ENCODE measurements at places on chromosomes 12 and 14.

GRCh38 chr14:105486163-105486973, at the start of gene CRIP1:
Gene CRIP1 (plus strand): TSS chr14:105486886. CDS start chr14:105487260, 374 bp downstream.
- DNase-seq = peak; percentile 14

DNA sequence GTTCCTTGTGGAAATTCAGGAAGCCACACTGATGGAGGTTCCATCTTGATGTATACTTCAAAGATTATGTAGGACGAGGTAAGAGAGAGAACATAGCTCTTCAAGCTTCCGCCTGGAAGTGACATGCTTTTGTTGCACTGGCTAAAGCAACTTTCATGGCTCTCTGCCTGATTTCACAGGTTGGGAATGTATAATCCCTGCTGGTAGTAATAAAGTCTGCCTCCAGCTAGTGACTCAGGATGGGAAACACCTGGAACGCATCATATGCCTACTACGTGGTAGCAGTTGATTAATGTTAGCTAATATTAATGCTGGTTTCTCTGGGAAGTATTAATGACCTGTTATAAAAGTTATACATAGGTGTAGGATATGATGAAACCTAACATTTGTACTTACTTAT, 71.1 kb downstream of the PELI2 start:
- DNase-seq = no peak

- DNase-seq = no peak
These were observed 84.6 kb downstream of the ARL6IP4 start for GRCh38 chr12:123064885-123065619.

GRCh38 chr12:24198070-24198469, 248.6 kb upstream of the SOX5 start:
- no peak for DNase-seq

- DNase-seq = no peak
These were observed 1.4 kb upstream of the RAB5B start for GRCh38 chr12:55972456-55972855.

DNA sequence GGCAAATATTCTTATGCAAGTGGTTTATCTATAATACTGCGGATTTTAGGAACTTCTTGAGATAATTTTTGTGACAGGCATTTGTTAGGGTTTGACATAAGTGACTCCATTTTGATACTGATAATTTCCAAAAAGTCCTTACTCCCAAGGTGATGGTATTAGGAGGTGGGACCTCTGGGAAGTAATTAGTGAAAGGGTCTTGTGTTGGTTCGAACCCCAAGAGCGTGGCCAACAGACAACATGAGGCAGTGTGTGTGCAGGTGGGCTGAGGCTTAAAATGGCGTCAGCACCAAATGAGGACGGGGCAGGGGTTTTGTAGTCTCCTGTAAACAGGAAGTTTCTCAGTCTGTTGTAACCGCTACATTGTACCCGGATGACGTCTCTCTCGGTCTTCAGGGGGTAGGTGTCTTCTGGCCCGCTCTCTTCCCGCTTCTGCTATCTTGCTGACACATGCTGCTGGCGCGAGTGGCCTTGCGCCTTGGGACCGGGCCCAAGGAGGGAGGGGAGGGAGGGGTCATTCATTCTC, 1.7 kb upstream of the C12orf43 start:
- no peak for DNase-seq

DNA sequence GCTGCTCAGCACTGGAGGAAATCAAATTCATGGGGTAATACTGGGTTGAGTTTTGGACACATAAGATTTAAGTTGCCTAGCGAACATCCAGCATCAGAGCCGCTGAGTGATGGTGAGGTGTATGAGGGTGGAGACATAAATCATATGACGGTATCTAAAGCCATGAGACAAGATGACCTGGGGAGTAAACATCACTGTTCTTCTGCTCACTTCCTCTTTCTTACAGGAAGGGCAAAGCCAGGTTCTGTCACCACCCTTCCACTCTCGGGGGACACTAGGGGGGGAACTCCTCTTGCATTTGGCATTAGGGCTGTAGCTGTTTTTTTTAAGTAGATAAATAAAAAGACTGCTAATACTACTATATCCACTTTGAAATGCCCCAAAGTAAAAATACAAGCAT, 24.0 kb downstream of the PRDM4 start:
- DNase-seq = no peak

DNA sequence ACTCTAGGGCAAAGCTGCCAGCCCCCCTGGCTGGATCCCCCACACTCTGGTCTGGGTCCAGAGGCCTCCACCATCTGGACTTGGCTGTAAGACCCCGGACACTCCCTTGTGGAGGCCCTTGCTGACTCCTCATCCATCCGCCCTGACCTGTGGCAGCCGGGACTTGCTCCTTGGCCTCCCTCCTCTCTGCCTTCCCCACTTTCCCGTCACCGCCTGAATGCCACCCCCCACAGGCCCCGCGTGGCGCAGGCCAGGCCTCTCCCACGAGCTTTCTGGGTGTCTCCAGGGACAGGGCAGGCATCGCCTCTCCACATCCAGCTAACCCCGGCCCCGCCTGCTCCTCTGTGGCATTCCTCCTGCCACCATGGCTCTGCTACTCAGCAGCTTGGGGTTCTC, 14.1 kb downstream of the JAG2 start:
- no peak for DNase-seq

DNA sequence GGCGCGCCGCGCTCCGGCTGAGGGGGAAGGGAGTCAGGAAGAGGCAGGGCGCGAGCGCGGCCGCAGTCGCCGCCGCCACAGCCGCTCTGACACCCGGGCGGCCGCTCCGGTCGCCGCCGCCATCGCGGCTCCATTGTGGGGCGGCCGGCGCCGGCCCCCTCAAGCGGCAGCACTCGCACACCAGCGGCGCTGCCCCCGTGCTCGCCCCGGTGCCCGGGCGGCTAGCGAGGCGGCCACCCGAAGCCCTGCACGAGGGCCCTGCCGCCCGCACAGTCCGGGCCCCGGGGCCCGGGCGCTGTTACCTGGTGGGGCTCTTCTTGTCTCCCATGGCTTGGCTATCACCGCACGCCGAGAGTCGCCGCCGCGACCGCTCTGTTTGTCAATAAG, 202 bp downstream of the YAF2 start:
- no peak for DNase-seq

GRCh38 chr12:47797441-47797840, 22.3 kb downstream of the HDAC7 start:
- DNase-seq = no peak

DNA sequence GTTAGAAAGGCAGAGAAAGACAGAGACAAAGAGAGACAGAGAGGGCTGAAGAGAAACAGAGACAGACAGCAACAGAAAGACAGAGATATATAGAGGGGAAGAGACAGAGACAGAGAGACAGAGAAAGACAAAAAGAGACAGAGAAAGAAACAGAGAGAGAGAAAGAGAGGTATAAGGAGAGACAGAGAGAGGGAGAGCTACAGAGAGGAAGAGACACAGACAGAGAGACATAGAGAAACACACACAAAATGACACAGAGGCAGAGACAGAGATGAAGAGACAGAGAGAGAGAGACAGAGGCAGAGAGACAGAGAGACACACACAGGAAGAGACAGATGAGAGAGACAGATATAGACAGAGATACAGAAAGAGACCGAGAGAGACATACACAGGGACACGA, 168.6 kb downstream of the TMEM121 start:
- DNase-seq = no peak

DNA sequence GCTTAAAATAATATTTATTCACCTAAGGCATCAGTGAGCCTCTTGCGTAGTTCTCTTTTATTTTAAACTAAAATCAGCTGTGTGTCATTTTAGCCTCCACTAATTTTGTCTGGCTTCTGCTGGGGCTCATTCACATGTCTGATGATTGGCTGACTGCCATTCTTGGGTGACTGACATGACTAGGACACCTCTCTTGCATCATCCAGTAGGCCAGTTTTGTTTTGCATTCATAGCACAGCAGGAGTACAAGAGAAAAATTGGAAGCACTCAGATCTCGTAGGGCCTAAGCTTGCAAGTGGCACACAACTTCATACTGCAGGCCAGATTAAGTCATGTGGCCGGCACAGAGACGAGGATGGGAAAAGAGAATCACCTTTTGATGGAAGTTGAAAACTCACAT, 1226.5 kb downstream of the GALC start:
- no peak for DNase-seq

- DNase-seq = no peak
These were observed 33.8 kb upstream of the PTGDR start for GRCh38 chr14:52233693-52234092.

GRCh38 chr14:26398616-26399015, 199.2 kb downstream of the NOVA1 start:
- no peak for DNase-seq

DNA sequence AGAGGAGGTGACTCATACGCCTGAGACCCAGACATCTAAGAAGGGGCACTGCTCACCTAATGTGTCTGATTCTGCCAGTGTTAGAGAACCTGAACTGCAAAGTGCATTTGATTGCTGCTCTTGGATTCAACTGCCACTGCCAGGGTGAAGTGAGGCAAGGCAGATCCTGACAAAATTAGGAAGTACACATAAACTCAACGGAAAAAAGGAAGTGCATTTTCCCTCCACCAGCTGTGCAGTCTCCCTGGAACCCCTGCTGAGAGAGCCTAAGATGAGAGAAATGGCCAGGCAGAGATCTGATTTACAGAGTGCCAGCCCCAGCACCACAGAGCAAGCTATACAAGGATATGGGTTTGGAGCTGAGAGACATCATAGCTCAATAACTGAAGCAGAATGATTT, 215.3 kb downstream of the SEC23A start:
- DNase-seq = no peak

GRCh38 chr12:71702590-71702989, 16.7 kb downstream of the TMEM19 start:
- no peak for DNase-seq

DNA sequence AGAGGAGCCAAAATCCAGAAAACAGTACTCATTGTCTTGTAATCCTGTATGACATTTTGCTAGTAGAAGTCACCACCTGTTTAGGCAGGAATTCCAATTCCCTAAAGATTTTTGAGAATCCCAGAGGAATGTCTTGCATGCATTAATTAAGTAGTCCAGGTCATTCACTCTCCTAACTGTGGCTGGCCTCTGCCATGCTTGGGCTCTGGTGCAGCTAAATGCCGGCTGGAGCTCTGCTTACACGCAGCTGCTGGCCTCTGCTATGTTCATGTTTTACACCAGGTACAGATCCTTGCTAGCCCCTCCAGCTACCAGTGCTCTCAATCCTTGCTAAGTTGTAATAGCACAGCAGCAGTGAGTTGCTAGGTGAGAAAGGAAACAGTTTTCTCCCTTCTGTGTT, 16.3 kb upstream of the HIF1A start:
- DNase-seq = no peak

GRCh38 chr12:46660276-46660675, 165.5 kb downstream of the SLC38A4 start:
- DNase-seq = no peak

DNA sequence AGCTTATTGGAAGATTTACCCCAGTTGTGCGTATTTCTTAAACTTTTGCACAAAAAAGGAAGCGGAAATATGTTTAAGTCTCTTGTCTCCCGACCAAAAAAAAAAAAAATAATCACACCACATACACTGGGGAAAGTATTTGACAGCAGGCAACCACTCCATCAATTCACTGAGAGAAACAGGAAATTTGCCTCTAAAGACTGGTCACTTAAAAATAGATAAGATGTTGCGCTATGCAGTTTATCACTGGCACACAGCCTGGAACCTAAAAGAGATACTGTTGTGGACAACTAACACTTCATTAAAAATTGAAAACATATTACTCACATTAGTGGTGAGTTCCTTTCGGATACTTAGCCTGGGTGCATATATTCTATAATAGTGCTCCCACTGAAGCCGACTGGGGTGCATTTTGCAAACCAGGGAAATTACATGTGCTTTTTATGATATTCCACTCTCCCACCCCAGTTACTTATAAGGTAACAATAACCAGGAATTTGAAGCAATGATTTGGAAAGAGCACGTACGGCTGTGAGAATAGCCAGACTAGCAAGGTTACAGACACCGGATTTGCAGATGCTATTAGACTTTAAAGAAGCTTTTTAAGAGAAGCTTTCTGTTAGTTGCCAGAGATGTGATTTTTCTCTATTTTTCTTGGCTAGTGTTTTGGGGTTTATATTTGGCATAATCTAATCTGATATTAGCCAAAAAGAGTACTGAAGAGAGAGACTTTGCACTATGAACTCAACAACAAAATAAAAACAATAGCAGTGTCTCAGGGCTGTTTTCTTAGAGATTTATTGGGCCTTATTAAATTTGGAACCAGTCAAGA, 311.5 kb downstream of the NOVA1 start:
- no peak for DNase-seq

GRCh38 chr14:93046705-93047050, 69.0 kb downstream of the ITPK1 start:
- no peak for DNase-seq

- no peak for DNase-seq
These were observed 62.1 kb upstream of the MAP1LC3B2 start for GRCh38 chr12:116497051-116497591.

GRCh38 chr12:69483700-69484099, 13.5 kb downstream of the FRS2 start:
- DNase-seq = no peak

DNA sequence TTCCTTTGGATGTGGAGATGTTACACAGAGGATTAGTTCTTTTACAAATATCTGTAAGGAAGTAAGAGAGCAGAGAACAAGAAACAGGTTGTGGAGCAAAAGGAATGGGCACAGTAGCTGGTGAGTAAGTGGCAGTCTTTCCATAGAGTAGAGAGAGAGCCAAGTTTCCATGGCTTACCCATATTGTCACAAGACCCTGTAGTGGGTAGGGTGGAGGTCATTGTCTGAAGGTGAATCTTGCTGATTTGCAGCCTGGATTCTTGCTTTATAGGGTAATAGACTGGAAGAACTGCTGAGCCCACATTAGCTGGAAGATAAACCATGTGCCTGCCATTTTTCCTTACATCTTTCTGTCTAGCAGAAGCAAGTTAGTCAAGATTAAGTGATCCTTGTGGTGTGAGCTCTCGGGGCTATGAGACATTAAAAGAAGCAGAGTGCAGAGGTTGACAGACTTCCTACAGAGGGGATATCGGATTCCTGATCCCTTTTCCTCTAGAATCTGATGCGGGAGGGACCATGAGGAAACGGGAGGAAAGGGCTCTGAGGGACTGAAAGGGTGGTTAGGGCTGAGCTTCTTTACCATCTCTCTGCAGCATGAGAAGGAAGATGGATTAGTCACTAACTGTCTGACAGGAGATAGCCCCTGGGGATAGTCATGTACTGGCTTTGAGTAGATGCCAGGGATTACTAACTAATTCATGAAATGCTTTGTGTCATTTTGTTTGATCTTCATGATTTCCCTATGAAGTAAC, 44.0 kb upstream of the LRTM2 start:
- no peak for DNase-seq

DNA sequence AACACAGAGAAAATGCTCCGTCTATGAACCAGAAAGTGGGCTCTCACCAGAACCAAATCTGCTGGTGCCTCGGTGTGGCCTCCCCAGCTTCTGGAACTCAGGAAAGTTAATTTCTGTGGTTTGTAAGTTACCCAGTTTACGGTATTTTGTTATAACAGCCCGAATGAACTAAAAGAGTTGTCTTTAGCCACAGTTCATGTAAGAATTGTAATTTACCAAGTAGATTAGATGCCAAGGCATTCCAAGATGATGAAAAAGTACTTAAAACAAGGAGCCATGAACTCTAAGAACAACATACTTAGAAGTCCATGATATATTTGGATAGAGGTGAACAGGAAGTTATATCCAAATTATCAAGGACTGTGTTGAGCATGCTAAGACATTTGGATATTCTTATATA, 259.9 kb upstream of the GARIN6 start:
- no peak for DNase-seq
